Left renal pelvis (tissue), 4 donors: ENCODE measurements at places on chromosomes 2 and 18.

DNA sequence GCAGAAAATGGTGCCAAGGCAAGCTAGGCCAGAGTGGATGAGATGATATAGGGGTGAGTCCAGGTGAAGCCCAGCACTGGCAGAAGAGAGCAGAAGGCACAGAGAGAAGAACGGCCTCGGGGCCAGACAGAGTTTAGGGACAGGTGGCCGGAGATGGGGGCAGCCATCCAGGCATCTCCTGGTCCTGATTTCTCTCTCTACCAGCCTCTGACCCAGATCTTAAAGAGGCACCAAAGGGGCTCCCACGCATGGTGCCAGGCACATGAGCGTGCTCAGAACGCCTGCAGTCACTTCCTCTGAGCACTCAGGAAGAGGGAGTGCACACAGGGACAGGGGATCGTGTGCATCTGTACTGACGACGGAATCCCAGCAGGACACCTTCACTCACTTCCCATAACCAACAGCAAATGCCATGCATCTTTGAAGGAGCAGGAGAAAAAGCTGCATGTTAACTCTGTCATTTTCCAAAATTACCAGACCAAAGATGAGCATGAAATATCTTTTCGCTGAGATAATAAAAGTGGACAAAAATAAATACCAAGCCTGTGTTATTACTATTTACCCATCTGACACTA, 427.8 kb upstream of the MYT1L start:
- DNase-seq, result no peak

DNA sequence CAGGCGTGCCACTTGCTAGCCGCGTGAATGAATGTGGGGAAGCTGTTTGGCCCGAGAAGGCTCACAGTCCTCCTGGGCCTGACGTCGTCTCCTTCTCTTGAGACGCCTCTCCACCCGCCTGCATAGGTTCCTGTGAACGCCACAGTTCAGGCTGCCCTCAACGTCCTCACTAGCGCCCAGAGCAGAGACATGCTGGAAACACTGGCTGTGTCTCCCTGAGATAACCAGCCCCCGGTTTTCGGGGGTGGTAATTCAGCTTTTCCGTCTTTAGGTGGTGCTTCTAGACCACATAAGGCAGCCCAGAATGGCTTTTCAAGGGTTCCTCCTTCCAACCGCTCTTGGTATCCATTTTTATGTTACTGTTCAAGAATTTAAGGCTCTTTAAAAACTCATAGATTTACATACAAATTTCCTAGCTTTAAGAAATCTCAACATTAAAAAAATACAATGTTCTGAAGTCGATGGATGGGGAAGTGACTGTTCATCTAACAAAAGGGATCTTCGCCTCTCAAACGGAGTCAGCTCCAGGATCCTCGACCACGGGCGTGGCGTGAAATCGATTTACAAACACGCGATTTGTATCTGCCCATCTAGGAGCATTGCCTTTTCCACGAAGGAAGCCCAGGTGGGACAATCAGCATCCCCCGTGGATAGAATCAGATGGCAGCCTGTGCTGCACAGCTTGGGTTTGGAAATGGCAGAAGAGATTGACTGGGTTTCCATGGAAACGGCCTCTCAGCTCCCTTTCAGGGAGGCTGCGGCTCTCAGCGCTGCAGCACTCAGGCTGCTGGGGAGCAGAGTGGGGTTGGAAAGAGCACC, 110.6 kb upstream of the PXDN start:
- DNase-seq, result no peak

- no peak for DNase-seq
Observed at GRCh38 chr2:45541450-45541849, 69.6 kb downstream of the SRBD1 start.

DNA sequence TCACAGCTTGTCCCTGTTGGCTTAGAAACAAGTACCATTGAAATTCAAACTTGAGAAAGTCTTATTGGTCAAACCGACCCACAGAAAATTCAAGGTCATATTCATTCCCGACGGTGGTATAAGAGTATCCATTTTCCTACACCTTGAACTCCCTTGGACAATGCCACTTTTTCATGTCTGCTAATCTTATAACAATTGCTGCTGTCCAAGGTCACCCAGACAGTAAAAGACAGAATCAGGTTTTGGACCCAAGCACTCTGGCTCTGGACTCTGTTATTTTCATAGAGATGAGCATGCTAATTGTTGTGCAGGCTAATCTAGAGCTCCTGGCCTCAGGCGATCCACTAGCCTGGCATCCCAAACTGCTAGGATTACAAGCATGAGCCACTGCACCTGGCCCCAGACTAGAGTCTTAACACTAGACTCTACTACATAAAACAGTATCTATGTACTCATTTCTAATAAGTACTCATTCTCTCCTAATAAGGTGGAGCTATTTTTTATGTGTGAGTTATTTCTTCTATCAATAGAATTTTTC, 57.8 kb downstream of the C2orf76 start:
- no peak for DNase-seq
